Caco-2 (cell line): ENCODE measurements at places on chromosomes 13 and 19. TPM values are rescaled to one million over a fixed set of nuclear protein-coding genes. Genes with fewer than 3 reads are reported as not detected.

The IGFL4 gene
- total RNA-seq = 3.9 and 4.4 TPM in 2 replicates

The KLK7 gene
- not detected in 2 replicates for total RNA-seq

The CKM gene
- total RNA-seq = not detected in 2 replicates

The NUFIP1 gene
- 15.2 and 15.4 TPM in 2 replicates for total RNA-seq

The RASAL3 gene
- total RNA-seq = not detected in 2 replicates
